ENCODE measurements at places on chromosomes 4 and X.

DNA sequence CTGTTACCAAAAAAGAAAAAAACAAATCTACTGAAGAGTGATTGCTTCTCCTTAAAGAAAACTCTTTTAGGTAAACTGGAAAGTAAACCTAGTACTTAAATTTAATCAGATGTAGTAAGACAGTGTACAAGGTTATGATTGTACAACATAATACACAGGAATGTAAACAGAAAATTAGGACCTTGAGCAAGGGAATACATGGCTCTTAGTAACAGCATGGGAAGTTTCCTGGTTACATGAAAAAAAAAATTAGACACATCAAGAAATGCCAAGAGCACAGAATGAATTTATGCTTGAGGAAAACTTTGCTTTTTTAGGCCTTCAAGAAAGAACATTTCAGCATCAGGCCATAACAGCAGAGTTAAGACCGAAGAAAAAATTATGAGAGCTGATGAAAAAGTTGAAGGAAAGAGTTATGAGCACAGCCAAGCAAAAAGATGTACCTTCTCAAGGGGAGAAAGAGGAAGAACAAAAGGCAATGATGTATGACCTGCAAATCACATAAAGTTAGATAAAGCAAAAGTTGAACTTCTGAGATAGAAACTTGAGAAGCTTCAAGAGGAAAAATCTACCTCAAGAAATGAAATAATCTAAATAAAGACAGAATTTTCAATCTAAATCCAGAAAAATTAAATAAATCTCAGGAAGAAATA, 311.6 kb downstream of the GALNTL6 start:
- DNase-seq, result no peak

GRCh38 chrX:124592744-124593143, 246.4 kb downstream of the SH2D1A start:
- no peak for DNase-seq

GRCh38 chrX:49167740-49168108, 4.0 kb upstream of the PLP2 start:
- no peak for DNase-seq

- no peak for DNase-seq
These were observed 206.3 kb downstream of the SLC7A11 start for GRCh38 chr4:138035781-138036258.

- DNase-seq, result no peak
These were observed 13.1 kb downstream of the CCNQ start for GRCh38 chrX:153585827-153586226.

GRCh38 chr4:187077744-187078401, 354.2 kb upstream of the FAT1 start:
- DNase-seq, result no peak

All from right renal cortex interstitium (tissue), 3 donors.